Cerebellar nuclear complex (tissue), 1 donor: ENCODE measurements at places on chromosomes 7 and 10.

GRCh38 chr7:4065190-4065589 lies 616.9 kb upstream of the FOXK1 start:
- no peak for DNase-seq

DNA sequence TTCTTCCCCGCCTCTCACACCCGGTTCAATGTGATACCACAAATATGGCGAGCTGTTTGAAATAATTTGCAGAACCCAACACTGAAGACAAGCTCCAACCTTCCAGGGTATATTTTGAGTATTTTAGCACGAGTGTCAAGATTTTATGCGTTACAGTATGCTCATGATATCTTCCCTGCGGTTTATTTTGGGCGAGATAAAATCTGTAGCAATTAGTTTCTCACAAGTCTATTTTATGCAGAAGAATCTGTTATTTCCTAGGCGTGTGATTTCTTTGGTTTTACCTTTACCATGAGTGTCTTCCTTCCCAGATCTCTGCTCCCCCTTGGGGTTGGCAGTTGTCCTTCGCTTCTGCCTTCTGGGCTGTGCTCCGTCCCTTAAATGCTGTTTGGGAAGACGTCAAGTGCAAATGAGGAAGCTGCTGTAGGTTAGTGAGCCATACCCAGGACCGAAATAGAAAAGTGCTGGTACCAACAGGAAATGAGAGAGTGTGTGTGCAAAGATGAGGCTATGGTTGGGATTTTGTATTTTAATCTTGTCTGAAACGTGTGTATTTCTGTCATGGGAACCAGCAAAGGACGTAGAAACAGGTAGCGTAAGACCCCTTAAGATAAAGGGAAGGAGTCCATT lies 299.8 kb downstream of the KLF6 start:
- DNase-seq = no peak

- no peak for DNase-seq
These were observed 212.7 kb upstream of the PHYHIPL start for GRCh38 chr10:58963723-58964124.

- DNase-seq = no peak
These were observed 94.0 kb downstream of the WDR11 start for GRCh38 chr10:120945182-120945581.

DNA sequence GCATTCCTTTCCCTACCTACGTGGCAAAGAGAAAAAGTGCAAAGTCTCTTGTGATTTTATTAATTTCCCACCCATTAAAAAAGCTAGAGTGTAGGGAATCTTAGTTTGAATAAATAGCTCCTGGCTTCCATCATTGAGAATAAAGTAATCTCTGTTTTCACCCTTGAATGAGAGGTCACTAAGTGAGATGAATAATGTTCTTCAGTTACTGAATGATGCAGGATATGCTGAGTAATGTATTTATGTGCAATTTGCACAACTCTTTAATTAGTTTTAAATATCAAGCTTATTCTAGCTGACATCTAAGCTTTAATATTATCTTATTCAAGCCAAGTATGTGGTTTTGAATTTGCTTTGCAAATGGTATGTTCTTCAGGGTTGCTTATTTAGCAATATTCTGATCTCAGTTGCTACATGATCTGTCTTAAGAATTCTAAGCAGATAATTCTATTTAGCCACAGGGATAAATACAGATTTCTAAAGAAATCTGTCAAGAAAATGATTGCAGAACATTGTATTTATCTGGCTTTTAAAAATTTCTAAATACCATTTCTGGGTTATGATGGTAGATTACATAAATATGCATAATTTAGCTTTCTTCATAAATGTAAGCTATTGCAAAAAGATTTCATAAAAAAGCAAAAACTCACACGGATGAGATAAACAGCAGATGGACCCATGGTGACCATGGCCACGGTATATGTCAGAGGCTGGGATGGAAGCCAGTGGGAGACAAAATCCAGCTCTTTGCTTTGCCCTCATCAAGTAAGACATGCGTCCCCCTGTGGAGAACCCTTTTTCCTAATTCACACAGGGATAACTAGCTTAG lies 141.0 kb downstream of the MACC1 start:
- no peak for DNase-seq

GRCh38 chr10:128274938-128275337 lies 148.7 kb upstream of the MKI67 start:
- no peak for DNase-seq
